Daoy (cell line): ENCODE measurements at places on chromosomes 2 and 18. TPM values are rescaled to one million over a fixed set of nuclear protein-coding genes. Genes with fewer than 3 reads are reported as not detected.

- DNase-seq, result no peak
Observed at GRCh38 chr2:100563407-100564247, 834 bp downstream of the PDCL3 start.

- DNase-seq, result no peak
Observed at GRCh38 chr2:73104933-73105332, 7.8 kb downstream of the RAB11FIP5 start.

Gene ERFE
- total RNA-seq, result 3.6 and 6.8 TPM in 2 replicates

Gene DCDC2C
- not detected in 2 replicates for total RNA-seq

Gene DNAJB2
- 19.9 and 20.2 TPM in 2 replicates for total RNA-seq

Gene COX7A2L
- 205 and 221 TPM in 2 replicates for total RNA-seq

Gene LYPD1
- 130 and 153 TPM in 2 replicates for total RNA-seq

DNA sequence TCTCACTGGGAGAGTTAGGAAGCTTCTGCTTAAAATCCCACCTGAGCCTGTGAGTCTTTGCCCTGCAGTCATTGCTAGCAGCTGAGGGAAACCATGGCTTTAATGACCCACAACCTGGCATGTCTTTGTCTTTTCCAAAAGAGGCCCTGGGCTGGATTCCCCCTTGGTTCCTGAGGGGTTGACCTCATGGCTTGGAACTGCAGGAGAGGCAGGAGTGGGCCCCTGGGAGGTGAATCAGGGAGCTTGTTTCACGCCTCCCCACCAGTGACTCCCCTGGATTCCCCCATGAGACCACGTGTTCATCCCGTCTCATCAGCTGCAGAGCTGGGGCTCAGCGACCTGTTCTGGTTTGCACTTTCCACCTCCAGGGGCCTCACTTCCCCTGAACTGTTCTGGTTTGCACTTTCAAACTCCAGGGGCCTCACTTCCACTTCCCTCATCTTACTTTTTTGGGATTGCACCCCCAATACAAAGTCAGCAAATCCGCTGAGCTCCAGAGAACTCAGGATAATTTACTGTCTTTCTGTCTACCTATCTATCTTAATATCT, 58.5 kb upstream of the TMEM18 start:
- DNase-seq, result no peak

- DNase-seq, result peak; percentile 67
Observed at GRCh38 chr2:167783261-167784083, 463.9 kb downstream of the STK39 start.

Gene KYNU
- 11.7 and 16.9 TPM in 2 replicates for total RNA-seq

GRCh38 chr2:239883326-239884050, 141.7 kb downstream of the NDUFA10 start:
- no peak for DNase-seq

Gene CYS1
- 2.1 and 5.1 TPM in 2 replicates for total RNA-seq

Gene ARHGEF4
- total RNA-seq, result 0.27 and 1.5 TPM in 2 replicates

- no peak for DNase-seq
Observed at GRCh38 chr2:36414307-36414706, 58.7 kb downstream of the CRIM1 start.

DNA sequence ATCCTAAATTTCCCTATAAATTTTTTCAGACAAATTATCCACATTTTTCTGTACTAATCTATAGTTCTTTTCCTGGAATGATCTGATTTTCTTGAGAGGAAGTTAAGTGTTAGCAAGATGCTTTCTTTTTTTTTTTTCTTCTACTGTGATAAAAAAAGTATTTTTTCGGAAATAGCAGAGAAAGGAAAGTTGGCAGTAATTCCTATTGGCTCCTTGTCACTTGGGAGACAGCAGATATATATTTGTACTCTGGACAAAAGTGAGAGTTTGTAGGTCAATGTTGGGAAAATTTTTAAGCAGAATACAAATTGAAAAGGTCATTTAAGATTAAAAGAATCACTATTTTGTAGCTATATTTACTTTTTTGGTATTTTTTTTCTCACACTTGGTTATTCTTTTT, 635.7 kb upstream of the NRXN1 start:
- no peak for DNase-seq

GRCh38 chr2:71507476-71507875, 54.1 kb downstream of the DYSF start:
- no peak for DNase-seq

DNA sequence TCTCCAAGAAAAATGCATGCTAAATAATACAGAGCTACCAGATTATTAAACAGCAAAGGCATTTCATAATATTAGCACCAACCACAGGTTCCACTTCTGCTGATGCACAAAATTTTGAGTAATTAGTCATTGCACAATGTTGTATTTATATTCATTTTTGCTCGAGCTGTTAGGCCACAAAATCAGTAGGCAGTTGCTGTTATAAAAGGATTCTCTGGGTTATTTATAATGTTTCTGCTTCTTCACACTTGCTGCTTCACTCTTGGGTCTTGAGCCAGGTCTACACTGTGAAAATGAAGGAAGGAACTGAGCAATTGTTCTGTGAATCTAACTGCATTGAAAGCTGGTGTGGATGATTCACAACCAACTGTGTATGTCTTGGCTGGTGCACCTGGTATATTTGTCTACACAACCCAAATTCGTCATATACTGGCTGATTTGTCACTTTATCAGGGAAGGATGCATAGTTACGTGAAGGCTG, 38.3 kb downstream of the MRPL33 start:
- DNase-seq, result peak; percentile 88

Gene AOX1
- 2.3 and 11.7 TPM in 2 replicates for total RNA-seq
